Activated CD4-positive, alpha-beta T cell treated with anti-CD3 and anti-CD28 coated beads for 1 hour (primary cell): ENCODE measurements at places on chromosomes 2 and 18.

DNA sequence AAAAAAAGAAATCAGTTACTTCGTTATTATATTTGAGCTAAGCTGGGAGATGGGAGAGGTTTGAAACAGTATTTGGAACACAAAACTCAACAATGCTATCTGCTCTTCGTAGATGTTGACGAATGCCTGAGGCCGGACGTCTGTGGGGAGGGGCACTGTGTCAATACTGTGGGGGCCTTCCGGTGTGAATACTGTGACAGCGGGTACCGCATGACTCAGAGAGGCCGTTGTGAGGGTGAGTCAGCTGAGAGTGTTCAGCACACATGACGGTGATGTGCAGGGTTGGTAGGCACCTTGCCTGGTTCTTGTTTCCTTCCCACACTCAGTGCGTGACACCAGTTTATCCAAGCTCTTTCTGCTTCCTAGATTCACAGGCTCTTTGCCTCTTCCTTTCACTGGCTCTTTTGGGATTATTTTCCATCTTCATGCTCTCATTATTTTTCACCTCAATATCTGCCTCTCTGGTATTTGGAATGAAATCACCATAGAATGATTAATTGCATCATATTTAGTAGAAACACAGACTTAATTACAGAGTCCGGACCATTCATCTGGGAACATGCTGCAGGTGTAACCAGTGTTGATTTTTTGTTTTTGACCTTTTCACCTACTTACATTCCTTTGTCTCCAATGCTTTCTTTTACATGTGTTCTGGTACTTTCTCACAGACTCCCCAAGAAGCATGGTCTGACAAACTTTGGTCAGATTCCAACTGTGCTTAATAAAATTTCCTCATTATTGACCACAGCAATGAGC lies 200.6 kb upstream of the RASGRP3 start:
- DNase-seq: no peak

DNA sequence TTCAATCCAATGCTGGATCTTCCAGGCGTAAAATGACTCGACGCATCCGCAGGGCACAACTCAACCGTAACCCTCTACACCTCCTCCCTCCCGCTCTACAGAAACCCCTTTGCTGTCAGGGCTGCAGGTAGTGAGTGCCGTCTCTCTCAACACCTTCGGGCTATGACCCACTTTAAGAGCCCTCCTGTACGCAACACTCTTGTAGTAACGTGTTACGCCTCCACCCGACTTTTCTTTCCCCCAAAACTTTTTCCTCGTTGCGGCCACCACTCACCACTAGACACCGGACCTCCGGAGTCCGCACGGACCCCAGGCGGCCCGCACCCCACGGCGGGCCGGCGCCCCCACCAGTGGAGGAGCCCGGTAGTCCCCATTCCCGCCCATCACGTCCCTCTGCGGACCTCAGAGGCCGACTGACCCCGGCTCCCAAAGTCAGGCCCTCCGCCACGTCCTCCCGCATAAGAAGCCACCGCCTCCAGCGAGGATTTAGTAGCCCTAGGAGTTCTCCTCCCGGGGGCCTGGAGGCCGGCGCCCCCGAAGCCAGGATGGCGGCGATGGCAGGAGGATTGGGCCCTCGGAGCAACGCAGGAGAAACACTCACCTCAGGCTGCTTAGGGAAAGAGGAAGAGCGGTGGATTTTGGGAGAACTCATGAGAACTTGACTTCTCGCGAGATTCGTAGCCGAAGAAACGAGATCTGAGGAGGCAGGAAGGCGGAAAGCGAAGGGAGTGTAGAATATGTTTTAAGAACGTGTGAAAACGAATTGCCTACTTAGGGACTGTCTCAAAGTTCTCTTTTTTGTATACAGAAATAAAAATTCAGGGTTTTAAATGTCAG lies 5.0 kb upstream of the C18orf32 start:
- DNase-seq: peak; percentile 71

DNA sequence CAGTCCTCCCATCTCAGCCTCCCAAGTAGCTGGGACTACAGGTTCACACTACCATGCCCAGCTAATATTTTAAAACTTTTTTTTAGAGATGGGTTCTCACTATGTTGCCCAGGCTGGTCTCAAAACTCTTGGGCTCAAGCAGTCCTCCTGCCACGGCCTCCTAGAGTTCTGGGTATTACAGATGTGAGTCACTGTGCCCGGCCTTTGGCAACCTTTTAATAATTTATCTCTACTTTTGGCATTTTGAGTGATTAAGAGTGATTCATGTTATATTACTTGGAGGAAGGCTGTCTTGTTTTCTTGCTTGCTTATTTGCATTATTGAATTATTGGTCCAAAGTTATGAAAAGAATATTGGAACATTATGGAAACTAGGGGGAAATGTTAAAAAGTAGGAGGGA lies 24.3 kb downstream of the NCOA1 start:
- DNase-seq: no peak

GRCh38 chr18:10094655-10095054 lies 180.8 kb downstream of the VAPA start:
- no peak for DNase-seq

- no peak for DNase-seq
Observed at GRCh38 chr2:98556344-98557033, 51.8 kb downstream of the COA5 start.

- DNase-seq: no peak
Observed at GRCh38 chr2:196449083-196449482, 190.4 kb upstream of the CCDC150 start.

GRCh38 chr18:55079481-55080355 lies 120.5 kb upstream of the CCDC68 start:
- DNase-seq: no peak

DNA sequence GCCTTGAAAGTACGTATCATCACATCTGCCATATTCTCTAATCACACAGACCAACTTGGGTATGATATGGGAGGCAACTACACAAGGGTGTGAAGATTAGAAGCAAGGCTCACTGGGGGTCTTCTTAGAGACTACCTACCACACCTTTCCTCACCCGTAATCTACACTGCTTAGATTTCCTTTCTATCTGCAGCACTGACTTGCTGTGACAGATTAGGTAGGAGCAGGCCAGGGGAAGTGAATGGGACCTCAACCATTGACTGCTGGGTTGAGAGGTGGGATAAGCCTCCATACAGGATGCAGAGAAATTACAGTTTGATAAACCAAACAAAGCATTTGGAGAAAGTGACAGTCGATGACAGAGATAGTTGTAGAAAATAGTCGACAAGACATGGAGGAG lies 119.0 kb upstream of the SERPINE2 start:
- DNase-seq: no peak

DNA sequence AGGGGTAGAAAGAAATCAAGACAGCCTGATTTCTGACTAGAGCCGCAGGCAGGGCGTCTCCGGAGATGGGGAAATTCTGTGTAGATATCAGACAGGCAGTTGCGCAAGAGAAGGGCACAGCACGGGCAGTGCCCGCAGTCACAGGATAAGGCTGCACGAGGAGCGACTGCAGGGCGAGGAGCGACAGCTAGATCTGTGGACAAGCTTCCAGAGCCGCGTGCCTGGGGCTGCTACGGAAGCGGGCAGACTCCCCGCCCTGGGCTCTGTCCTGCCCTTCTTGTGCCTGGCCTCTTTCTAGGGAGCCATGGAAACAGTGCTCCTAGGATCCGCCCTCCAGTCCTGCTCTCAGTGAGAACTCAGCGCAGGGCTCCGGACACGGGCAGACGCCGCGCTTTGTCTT lies 12.6 kb downstream of the MC5R start:
- no peak for DNase-seq

DNA sequence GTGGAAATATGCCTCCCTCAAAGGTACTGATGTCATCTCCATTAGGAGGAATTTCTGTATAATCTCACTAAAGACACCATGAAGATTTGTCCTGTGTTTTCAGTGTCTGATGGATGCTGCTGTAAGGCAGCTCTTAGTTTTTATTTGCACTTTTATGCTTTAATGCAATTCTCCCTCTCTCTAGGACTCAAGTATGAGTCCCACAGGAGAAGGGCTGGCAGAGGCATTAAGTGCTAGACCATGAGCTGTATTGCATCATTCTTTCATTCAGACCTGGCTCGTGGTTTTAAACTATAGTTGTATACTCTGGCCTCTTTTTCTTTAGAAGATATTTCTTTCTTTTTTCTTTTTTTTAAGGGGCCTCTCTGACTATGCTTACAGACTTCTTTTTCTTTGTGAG lies 805.6 kb downstream of the DPP10 start:
- no peak for DNase-seq

- no peak for DNase-seq
Observed at GRCh38 chr18:36188916-36189315, 1.6 kb downstream of the MOCOS start.

- DNase-seq: no peak
Observed at GRCh38 chr18:9766740-9767139, 58.6 kb downstream of the RAB31 start.

DNA sequence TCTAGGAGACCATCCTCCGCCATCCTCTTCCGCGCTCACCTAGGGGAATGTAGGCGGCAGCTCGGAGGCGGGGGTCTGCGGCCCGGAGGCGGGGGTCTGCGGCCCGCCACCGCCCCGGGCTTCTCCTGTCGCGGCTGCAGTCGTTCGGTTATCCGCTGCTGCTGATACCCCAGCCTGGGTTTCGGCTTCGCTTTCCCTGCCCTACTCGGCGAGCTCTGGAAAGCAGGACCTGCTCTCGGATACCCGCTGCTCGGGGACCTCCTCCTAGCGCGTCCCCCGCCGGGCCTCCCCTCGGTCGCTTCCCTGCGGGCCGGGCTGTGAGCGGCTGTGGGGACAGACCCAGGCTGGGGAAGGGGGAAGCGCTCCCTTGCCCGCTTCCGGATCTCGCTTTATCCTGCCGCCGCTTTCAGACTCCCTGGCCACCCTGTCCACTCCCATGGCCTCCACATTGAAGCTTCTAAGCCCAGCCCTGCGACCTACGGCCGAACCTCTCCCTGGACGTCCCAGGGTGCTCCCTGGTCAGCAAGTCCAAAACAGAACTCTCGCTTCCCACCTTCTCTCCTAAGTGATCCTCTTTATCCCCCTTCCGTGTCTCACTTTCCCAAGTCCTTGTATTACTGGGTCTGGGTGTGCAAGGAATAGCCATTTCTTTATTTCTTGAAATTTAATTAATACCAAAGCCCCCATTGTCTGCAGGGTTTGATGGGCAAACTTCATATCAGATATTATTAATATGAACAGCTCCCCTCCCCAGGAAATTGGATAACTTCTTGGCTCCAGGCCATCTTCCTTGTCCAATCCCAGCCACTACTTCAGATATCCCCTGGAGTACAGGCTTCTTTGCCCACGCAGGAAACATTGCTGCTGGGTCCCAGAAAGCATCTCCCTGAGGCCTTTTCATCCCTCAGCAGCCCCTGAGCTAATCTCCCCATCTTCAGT lies 769 bp downstream of the FKBP1B start:
- peak; percentile 9 for DNase-seq

DNA sequence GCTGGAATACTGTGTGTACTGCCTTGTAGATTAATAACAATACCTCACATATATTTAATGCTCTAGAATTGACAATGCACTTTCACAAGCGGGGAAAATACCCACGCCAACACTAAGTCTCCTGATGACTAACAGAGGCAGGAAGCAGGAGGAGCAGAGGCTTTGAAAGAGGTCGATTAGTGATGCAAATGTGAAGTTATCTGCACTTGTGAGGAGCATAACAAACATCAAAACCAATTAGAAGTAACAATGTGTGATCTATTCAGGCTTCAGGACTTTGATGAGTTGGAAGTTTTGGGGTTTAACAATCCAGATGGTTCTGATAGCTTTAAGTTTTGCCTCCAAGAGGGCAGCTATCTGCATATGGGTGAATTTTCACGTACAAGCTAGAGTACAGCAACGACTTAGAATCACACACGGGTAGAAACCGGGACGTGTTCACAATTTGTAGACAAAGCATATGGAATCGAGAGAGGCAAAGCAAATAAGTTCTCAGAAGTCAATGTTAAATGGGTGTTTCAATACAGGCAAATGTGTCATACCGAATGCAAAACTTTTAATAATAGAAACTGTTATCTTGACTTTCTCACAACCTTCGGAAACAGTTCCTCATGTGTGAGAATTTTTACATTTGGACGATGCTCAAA lies 114.5 kb downstream of the METTL8 start:
- DNase-seq: peak; percentile 14

DNA sequence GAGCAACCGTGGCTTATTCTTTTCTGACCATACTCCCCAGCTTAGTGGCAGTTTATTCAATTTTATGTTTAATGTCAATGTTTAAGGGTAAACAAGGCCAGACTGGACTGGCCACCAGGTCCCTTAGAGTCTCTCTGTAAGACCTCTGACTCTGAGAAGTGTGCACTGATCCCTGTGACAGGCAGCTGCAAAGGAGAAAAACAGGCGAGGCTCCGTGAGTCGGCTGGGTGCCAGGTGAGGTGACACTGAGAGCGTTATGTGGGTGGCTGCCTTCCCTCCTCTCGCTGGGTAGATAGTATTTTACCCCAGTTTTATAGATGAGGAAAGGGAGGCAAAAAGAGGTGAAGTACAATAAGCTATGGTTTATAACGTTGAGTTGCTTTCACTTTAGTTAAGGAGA lies 139.4 kb upstream of the HDAC4 start:
- no peak for DNase-seq

DNA sequence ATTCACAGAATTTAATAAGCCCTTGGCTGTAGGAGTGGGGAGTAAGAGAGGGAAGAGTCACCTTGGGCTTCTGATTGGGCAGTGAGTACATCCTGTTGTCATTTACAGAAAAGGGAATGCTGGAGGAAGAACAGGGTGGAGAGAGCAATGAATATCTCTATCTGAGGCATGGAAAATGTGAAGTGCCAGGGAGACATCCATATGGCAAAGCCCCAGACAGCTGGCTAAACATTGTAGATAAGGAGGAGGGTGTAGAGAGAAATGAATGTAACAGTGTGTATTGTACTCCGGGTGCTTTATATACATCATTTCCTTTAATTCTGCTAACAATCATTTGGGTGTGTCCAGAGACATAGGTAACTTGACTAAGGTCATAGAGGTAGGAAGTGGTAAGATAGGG lies 103.5 kb downstream of the UPP2 start:
- no peak for DNase-seq

GRCh38 chr2:9656270-9656766 lies 25.5 kb upstream of the YWHAQ start:
- DNase-seq: no peak

DNA sequence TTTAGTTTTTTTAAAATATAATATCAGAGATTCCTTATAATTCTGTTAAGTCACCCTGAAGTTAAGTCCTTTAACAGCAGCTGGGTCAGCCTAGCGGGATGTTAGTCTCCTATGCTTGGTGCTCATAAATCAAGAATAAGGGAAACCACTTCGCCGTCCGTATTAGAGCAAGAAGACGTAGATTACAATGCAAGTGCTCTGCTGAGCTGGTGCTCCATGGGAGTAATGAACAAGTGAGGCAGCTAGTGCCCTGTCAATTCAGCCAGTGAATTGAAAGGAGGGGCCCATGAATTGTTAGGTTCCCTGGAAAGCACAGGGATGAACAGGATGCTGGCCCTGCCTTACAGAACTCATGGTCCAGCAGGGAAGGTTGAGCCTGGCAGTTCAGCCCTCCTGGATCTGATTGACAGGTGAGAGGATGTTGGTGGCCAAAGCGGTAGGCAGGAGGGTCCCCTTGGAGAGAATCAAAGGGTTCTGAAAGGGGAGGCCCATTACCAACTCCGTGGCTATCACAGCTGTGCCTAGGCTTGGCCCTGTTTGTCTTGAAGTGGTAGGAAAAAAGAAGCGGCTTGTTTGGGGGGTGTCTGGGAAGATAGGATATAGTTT lies 30.8 kb downstream of the PLB1 start:
- DNase-seq: no peak
